ENCODE measurements at places on chromosomes 6 and 20.

GRCh38 chr6:21241231-21242130 lies 352.1 kb upstream of the SOX4 start:
- DNase-seq: no peak

DNA sequence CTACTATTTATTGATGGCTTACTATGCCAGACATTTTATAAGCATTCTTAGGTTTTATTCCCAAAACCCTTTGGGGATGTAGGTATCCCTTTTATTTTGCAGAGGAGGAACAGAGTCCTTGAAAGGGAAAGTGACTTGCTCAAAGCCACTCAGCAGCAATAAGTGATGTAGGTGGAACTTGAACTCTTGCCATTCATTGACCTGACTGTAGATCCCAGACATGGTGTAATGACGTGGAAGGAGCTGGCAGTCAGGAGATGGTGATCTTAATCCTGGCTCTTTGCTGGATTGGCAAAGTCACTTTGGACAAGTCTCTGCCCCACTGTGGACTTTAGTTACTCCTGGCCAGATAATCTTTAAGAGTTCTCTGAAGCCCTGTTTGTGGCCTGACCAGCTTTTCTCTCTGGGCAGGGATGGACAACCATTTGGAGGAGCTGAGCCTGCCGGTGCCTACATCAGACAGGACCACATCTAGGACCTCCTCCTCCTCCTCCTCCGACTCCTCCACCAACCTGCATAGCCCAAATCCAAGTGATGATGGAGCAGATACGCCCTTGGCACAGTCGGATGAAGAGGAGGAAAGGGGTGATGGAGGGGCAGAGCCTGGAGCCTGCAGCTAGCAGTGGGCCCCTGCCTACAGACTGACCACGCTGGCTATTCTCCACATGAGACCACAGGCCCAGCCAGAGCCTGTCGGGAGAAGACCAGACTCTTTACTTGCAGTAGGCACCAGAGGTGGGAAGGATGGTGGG lies 1.6 kb downstream of the DBNDD2 start:
- no peak for DNase-seq

DNA sequence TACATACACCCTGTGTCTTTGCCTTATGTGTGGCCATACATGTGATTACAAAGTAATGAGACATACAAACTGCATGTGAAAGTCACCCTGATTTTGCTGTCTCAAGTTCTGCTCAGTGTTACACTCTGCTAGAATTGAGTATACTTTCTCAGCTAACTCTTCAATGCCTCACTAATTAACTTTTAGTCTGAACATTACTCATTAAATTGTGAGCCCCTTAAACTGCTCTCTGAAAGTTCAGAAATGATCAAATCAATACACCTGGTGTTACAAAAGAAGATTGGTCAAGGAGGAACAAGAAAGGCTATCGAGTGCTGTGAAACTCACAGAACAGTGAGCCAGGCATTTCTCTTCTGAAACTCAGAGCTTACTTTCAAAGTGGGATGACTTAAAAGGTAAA lies 71.3 kb downstream of the MKKS start:
- DNase-seq: no peak

GRCh38 chr20:9576695-9577094 lies 62.3 kb downstream of the LAMP5 start:
- no peak for DNase-seq

GRCh38 chr6:40743226-40743625 lies 156.1 kb upstream of the LRFN2 start:
- no peak for DNase-seq
